ENCODE measurements at places on chromosomes 6 and 20.

DNA sequence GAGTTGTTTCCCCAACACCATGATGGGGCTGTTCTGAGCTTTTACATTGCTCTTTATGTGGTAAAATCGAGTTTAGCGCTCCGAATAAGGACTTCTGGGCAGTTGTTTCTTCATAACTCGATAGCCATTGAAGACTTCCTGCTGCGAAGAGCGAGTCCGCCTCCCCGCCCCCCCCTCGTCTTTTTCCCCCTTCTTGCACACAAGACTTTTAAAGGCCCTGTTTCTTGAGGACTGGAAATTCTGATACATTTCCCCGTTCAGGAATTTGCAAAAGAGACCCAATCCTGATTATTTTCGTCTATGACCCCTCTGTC, 1.5 kb upstream of the CITED2 start:
- peak; percentile 70 for DNase-seq

GRCh38 chr6:40807484-40807883, 220.3 kb upstream of the LRFN2 start:
- peak; percentile 26 for DNase-seq

- no peak for DNase-seq
These were observed 90.0 kb downstream of the PRND start for GRCh38 chr20:4811661-4812181.

- peak; percentile 47 for DNase-seq
These were observed 60.2 kb downstream of the CHMP4B start for GRCh38 chr20:33871362-33871761.

DNA sequence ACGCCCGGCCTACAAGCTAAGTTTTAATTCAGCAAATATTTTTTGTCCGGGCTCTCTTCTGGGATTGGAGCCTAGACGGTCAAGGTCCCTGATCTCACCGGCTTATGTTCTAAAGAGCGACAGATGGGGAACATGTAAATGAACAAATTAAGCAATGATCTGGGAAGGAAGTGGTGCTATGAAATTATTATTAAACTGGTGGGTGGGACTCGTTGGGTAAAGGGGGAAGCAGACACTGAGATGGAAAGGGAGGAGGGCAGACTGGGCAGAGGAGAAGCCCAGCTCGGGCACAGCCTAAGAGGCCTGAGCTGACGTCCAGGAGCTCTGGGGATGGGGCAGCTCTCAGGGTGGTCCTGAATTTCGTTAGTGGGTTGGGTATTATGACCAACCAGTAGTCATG, 81.8 kb upstream of the AGPAT4 start:
- no peak for DNase-seq

GRCh38 chr6:142481466-142481865, 179.7 kb downstream of the ADGRG6 start:
- DNase-seq, result no peak

DNA sequence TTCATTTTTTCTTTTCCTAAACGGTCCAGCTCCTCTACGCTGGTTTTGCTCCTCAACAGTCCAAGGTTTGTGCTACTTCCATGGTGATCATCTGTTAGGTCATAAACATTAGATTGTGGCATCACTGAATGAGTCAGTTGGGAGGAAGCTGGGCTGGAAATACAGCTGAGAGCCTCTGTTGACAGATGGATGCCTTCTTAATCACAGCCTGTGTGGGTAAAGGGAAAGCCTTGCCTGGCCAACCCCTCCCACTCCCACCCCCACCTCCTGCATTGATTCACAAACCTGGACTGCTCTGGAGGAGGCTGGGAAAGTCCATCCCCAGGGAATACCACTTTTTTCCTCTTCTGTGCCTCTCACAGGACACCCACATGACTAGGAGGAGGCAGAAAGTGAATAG, 180.6 kb upstream of the CCN2 start:
- peak; percentile 99 for DNase-seq

DNA sequence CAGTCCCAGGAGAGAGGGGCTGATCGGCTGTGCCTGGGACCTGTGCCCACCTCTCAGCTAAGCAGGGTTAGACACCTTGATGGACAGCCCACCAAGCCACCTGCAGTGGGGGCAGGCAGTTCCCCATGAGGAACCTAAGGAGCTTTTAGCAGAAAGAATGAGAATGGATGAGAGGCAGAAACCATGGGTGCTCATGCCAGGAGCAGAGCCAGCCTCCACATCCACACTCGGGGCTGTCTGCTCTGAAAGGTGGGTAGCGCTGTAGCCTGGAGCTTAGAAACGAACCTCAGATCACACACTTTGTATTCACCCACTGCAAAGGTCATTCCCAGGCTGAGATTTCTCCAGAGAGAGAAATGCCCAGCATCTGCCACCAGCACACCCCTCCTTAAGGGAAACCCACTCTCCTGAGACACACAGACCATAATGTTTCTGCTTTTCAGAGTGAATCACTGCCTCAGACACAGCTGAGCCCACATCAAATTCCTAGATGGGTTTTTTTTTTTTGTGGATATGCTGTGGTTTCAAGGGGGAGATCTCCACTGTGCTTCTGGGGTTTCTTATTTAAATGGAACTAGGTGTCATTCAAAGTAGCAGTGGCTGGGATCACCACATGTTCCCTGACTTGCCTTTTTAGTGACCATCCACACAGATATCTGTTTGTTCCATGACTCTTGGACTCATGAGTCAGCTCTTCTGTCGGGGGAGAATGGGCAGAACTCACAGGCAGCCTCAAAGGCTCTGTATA, 218.9 kb downstream of the EYA2 start:
- peak; percentile 53 for DNase-seq

Measured in EH (cell line).